ENCODE measurements at places on chromosomes 16 and 17.

DNA sequence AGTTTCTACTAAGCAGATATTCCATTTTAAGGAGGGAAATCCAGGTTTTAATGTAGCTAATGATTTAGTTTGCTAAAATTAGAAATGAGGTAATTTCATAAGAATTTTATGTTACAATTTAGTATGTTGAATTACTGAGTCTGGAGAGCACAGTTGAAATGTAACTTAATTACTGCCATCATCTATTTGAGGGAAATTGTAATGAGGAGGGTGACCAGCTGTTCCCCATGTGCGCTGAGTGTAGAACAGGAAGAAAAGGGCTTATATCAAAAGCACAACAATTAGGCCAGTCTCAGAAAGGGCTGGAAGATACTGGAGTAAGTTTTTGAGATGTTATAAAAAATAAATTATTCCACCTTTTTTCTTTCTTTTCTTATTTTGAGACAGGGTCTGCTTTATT is 735.1 kb upstream of the GOT2 start:
- peak; percentile 21 for DNase-seq

DNA sequence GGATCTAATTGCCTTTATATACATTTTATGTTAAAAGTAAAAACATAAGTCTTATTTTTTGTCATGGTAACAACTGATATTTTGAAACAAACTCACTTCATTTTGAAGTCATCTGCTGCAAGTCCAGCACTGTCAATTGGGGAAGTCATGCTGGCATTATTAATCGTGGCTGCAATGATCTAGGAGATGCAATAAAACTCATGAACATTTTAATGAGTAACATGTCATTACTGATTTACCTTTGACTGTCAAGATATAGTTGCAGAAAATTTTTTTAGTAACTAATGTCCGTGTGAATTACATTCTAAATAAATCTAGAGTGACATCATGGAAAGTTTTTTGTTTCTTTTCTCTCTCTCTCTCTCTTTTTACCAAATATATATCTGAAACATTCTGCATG is 17.3 kb upstream of the KRT24 start:
- no peak for DNase-seq

DNA sequence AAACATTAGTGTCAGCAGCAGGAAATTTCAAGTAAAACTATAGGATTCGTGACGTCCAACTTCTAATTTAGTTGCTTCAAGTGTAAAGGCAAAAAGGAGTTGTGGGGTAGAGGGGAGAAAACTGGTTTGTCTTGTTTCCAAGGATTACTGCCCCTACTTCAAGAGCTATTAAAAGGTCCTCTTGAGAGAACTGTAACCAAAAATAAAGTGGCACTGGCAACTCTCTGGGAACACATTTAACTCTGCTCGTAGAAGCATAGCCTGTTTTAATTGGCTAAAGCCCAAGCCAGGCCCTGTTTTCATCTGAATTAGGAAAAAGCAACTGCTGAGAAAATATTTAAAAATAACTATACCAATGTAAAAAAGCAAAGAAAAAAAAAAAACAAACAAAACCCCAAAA is 51.8 kb upstream of the AKAP1 start:
- DNase-seq: peak; percentile 56

DNA sequence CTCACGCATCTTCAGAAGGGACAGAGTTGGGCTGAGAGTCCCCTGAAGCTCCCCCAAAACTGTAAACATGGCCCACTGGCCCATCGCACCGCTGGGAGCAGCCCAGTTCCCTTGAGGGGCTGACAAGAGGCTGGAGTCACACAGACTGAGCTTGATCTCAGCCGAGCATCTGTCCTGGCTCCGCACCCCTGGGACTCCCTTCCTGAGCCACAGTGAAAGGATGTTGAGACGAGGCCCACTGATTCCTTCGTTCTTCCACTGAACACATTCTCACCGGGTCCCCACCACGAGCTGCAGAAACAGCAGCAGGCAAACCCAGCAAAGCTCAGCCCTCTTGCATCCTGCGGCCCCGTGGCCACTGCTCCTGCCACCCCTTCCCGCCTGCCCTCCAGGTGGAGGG is 145.9 kb upstream of the CIBAR2 start:
- DNase-seq: no peak

GRCh38 chr17:15434956-15435355 is 32.5 kb downstream of the CDRT4 start:
- no peak for DNase-seq

- no peak for DNase-seq
Measured at GRCh38 chr17:2188971-2189630, 114.5 kb downstream of the SMG6 start.

DNA sequence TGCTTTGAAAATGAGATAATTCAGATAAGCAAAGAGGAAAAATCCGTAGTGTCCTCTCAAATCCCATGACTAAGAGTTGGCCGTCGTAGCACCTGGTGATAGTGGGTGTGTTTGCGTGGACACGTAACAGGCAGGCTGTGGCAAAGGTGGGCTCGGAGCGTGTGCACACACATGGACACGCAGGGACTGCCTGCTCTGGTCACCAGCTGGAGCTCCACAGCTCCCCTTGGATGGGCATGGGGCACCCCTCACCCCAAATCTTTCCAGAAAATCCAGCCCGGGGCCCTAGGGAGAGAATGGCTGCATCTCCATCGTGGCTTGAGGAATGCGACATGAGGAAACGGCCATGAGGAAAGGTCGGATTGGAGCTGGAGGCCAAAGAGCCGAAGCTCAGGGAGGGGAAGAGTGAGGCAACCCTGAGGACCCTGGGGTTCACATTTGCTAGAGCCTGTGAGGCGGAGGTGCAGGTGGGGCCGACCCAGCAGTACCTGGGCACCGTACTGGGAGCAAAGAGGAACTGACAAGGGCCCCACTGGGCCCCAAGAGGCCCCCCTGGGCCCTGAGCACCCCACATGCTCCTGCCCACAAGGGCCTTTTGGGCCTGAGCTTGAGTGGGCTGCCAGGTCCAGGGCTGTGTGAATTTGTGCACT is 51.6 kb downstream of the DNAH17 start:
- no peak for DNase-seq

DNA sequence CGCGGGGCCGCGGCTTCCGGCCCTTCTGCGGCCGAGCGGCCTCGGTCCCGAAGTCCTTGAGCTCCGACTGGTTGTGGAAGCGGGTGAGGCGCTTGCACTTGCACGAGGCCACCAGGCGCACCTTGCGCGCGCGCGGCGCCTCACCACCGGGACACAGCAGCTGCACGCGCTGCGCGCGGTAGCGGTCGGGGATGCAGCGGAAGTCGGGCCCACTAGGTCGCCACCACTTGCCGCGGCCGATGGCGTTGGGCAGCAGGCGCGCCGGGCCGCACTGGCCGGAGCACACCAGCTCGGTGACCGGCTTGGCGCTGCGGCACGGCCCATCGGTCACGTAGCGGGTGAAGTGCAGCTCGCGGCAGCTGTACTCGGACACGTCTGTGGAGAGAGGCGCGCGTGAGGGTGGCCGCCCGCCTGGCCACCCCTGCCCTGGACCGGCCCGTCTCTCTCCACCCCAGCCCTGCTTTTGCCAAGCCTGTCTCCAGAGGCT is 3.2 kb downstream of the SOST start:
- DNase-seq: peak; percentile 53

DNA sequence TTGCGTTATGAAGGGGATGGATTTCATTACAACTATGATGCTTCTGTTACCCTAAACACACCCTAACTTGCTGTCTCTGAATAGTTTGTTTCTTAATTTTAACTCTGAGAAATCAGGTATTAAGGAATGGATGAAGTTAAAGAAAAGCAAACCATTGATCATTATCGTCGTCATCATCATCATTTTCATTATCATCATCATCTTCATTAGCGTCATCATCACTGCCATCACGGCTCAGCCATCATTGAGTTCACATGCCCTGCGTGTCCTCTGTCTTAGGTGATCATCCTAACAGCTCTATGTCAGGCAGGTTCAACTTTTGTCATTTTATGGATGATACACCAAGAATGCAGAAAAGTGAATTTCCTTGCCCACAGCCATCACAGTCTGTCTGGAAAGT is 477.5 kb upstream of the EEF2KMT start:
- no peak for DNase-seq

GRCh38 chr16:82043680-82044584 is 8.9 kb downstream of the HSD17B2 start:
- peak; percentile 39 for DNase-seq

GRCh38 chr16:67648088-67648763 is 3.3 kb downstream of the CARMIL2 start:
- no peak for DNase-seq

GRCh38 chr17:29840884-29841283 is 89.1 kb downstream of the SSH2 start:
- no peak for DNase-seq

DNA sequence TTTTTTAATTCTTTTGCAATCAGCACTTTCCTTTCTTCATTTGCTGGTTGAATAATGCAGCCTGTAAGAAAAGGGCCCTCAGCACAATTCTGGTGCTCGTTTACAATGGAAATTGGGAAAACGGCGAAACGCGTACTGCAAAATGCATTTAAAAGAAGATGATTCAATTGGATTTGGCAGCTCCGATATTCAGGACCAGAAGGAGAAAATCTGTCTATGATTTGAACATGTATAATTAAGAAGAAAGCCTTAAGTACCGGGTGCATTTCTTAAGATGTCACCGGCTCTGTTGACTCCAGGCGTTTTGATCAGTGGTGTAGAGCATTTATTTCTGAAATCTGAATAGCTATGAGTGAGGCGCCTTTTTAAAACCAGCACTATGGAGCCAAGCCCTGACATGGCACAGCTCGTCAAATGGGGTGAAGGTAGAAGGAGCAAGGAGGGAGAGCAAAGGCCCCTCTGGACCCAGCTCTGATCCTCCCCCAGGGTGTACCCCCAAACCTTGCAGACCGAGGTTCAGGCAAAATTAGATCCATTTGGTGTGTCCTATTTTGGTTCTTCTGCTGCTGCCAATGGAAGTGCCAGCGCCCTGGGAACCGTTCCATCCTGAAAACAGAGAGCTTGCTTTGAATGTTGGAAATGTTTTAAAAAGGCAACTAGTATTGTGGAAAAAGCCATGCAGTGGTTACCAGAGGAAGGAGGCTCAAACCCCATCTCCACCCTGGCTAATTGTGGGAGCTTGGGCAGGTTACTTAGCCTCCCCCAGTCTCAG is 161.4 kb upstream of the RPL38 start:
- no peak for DNase-seq

GRCh38 chr16:60648290-60648689 is 1387.9 kb downstream of the CDH8 start:
- no peak for DNase-seq

GRCh38 chr16:79074951-79075350 is 525.6 kb downstream of the MAF start:
- DNase-seq: no peak

DNA sequence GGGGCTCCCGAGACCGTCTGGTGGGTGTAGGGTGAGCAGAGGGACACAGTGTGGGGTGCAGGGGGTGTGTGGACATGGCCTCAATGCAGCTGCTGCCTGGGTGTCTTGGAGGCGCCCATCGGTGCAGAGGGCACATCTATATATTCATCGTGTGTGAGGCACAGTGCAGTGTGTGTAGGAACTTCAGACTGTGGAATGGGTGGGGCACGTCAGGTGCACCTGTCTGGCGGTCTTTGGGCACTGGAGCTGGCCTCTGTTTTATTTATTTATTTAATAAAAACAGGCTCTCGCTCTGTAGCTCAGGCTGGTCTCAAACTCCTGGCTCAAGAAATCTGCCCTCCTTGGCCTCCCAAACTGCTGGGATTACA is 16.8 kb downstream of the LASP1 start:
- DNase-seq: no peak

- DNase-seq: no peak
Measured at GRCh38 chr17:32302860-32303649, 37.4 kb downstream of the RHBDL3 start.

DNA sequence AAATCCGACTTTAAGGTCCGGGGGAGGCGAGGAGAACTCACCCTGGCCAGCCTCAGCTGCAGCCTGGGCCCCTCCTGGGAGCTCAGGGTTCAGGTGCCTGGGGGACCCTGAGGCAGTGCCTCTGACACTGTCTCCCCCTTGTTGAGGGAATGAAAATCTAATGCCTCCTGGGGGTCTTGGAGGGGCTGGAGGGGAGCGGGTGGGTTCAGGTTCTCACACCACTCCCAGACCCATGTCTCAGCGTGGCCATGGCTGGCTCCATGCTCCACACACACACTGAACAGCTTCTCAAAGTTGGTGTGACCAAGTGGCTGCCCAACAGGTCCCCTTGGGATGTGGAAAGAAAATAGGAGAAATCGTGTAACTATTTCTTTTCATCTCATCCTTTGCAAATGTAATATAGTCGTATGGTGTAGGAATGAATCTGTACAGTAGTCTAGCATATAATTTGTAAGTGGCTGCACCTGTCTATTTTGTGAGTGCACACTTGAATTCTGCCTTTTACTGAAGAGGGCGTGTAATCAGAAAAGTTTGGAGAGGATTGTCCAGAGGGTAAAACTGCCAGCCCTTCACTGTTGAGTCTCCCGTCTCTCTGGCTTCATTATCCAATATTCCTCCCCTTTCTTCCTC is 788 bp upstream of the PRCD start:
- DNase-seq: no peak

DNA sequence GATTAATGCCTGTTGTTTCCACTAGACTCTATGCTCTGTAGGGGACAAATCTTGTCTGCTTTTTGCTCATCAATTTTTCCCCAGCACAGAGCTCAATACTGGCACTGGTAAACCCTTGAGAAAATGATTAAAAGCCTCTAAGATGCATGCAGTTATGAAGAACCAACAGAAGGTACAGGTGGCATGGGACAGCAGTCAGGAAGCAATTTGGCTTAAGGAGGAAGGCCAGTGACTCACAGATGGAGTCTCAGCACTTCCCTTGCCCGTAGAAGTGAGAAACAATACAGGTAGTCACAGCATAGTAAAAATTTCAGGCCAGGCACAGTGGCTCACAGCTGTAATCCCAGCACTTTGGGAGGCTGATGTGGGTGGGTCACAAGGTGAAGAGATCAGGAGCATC is 504.7 kb upstream of the RBFOX1 start:
- DNase-seq: no peak

- DNase-seq: no peak
Measured at GRCh38 chr16:48132696-48133095, 23.1 kb downstream of the ABCC12 start.

DNA sequence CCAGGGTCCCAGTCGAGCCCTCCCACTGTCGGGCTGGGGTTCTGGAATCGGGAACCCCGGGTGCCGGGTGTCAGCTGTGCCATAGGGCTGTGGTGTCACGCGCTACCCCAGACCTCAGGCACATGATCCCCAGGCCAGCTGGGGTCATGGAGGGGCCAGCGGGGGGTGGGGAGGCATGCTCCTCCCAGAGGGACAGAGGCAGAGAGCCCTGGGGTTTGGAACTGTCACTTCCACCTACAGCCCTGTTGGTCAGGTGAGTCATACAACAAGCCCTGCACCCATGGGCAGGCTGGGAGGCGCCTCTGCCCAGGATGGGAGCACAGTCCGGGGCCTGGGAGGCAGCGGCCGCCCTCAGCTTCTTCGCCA is 63.0 kb downstream of the BAIAP2 start:
- DNase-seq: no peak

GRCh38 chr17:79203016-79203415 is 128.4 kb downstream of the ENGASE start:
- DNase-seq: no peak

GRCh38 chr16:65572156-65572555 is 450.3 kb upstream of the CDH11 start:
- DNase-seq: no peak

GRCh38 chr17:19317359-19318095 is 45.0 kb downstream of the B9D1 start:
- DNase-seq: peak; percentile 93

GRCh38 chr17:5237541-5238016 is 2.9 kb upstream of the SCIMP start:
- no peak for DNase-seq

Measured in left renal pelvis (tissue), 4 donors.